Activated CD8-positive, alpha-beta memory T cell treated with anti-CD3 and anti-CD28 coated beads for 1 hour (primary cell): ENCODE measurements at places on chromosomes 11 and 22.

DNA sequence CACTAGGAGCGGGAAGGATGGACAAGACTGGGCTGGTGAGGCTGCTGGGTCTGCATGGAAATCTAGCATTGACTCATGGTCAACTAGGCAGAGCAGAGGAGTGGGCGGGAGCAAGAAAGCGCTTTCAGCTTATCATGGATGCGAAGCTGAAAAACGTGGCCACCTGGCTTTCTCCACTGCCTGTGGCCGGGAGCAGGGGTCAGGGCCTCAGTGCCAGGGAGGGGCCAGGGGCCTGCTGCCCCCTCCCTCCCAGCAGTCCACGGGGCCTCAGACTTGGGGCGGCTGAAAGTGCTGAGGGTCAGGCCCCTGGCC is 45.5 kb downstream of the ALX4 start:
- DNase-seq: no peak

- no peak for DNase-seq
Measured at GRCh38 chr11:83681031-83681781, 395.0 kb upstream of the CCDC90B start.

GRCh38 chr11:118067006-118067405 is 9.9 kb upstream of the TMPRSS4 start:
- DNase-seq: no peak

DNA sequence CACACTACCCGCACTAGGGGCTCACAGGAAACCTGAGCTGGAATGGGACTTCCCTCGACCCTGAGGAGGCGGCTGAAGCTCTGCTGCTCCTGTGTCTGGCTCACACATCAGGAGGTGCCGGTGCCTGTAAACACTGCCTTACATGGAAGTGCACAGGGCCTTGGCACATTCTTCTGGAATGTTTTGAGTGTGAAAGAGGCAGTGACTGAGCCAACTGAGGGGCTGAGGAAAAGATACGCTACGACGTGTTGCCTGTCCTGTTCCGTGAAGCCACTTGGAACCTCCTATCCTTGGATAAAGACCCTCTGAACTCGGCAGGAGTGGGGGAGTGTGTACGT is 10.5 kb downstream of the TXN2 start:
- no peak for DNase-seq

DNA sequence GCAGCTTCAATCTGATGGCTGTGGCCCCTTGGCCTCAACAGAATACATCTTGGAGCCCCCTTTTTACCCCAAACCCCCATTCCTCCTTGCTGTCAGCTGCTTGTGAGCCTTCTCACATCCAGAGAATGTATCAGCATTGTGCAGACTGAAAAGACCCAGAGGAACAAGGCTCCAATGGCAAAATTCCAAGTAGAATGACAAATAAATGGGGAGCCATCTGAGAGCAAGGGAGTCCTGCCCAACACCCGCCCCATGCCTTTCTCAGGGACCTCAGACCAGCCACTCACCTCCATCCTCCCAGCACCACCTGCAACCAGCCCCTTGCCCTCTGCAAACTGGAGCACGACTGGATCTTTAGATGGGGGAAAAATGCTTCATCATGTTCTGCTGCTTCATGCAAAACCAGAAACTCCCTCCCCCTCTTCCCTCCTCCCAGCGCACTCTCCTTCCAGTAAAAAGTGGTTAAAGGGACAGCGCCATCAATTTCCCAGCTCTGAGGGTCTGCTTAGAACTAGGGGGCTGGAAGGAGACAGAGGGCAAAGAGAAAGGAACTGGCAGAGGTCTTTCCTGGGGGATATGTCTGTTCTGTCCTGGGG is 2.2 kb upstream of the NEFH start:
- DNase-seq: no peak

- DNase-seq: no peak
Measured at GRCh38 chr22:20625270-20625669, 117.9 kb downstream of the MED15 start.

DNA sequence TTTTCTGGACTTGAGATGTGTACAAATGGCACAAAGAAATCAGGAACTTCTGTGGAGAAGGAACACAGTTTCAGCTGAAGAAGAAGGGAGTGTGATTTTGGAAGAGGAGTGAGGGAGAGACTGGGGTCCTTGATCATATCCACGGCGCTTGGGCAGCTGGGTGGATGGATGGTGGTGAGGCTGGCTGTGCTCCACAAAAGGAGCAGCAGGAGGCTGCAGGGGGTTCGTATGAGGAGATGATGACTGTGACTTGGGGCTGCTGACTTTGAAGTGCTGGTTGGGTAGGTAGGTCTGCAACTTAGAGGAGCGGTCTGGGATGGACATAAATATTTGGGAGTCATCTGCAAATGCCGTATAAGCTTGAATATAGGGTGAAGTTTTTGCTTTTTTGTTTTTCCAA is 1.3 kb upstream of the DCHS1 start:
- no peak for DNase-seq

DNA sequence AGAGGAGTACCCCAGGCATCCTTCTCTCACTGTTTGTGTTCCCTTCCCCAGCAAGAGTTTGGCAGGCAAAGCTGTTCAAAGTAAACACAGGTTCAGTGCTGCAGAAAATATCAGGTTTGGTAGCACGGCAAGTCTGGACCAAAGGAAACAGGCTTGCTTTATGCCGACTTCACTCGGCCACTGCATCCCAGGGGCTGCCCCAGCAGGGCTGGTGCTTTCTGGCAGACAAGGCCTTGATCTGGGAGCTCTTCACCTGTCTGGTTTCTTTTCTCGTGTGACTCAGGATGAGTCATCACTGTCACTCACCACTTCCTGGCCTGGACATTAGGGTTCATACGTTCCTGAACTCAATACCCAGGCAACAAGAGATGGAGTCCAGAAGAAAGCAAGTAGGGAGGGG is 52.6 kb upstream of the NAV2 start:
- no peak for DNase-seq
